ENCODE measurements at places on chromosomes 6 and 20.
A peak's percentile ranks its signal among the peaks of the same experiment; 100 is the strongest.

- no peak for DNase-seq
These were observed 775 bp downstream of the PIGU start for GRCh38 chr20:34675993-34676641.

DNA sequence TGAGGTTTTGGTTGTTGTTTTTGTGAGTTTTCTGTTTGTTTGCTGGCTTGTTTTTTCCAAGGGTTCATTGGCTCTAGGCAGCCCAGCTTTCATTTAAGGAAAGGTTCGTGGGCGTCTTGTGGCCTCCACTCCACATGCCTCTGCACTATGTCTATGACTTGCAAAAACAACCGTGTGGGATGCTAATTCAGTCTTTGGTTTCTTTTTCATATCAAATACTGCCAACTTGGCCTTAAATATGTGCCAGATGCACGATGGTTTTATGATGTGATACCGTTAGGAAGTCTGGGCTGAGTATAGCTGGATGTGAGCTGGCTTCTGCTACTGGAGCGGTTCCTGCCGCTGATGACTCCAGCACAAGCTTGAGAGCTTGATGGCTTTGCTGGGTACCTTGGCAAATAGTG lies 96.3 kb downstream of the BMP2 start:
- peak; percentile 2 for DNase-seq

DNA sequence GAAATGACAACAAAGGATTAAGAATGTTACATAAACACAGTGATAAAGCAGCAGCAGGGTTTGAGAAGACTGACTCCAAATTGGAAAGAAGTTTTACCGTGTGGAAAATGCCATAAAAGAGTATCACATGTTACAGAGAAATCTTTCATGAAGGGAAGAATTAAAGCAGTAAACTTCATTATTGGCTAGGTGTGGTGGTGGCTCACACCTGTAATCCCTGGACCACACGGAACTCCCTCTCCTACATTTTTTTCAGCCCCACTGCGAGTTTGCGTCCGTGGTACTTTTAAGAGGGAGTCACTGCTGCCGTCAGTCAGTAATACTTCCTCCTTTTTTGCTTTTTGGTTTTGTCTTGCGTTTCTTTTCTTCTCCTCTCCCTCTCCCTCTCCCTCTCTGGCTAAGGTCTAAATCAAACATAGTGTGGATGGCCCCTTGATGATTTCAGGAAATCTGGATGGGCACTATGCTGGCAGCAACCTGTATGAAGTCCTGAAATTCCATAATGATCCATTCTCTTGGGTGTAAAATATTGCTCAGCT lies 112.3 kb downstream of the MAN1A1 start:
- DNase-seq, result no peak

DNA sequence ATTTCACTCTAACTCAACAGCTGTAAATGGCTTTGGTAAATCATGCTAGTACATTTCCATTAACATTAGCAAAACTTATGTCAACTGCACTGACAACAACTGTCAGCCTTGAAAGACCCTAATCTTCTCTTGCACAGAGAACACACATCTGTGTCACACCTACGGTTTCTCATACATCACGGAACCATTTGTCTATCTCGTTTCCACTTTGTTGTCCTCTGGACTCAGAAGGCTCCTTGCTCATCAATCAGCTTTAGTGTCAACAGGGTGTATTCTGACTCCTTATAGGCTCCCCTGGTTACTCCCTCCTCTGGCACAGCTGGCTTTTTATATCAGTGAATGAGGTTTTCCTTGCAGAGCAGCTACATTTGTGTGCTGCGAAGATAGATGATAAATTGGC lies 49.3 kb downstream of the CD83 start:
- DNase-seq, result no peak

GRCh38 chr6:30820193-30820592 lies 64.1 kb upstream of the DDR1 start:
- no peak for DNase-seq

GRCh38 chr6:145749632-145750031 lies 14.3 kb upstream of the EPM2A start:
- DNase-seq, result peak; percentile 19

GRCh38 chr6:15465212-15465611 lies 197.6 kb downstream of the DTNBP1 start:
- DNase-seq, result no peak

DNA sequence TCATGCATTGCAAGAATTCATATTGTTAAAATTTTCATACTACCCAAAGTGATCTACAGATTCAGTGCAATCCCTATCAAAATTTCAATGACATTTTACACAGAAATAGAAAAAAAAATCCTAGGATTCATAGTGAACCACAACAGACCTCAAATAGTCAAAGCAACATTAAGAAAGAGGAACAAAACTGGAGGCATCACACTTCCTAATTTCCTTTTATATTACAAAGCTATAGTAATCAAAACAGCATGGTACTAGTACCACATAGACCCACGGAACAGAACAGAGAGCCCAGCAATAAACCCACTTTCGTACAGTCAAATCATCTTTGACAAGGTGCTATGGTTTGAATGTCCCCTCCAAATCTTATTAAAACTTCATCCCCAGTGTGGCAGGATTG lies 39.7 kb downstream of the NTSR1 start:
- peak; percentile 33 for DNase-seq

DNA sequence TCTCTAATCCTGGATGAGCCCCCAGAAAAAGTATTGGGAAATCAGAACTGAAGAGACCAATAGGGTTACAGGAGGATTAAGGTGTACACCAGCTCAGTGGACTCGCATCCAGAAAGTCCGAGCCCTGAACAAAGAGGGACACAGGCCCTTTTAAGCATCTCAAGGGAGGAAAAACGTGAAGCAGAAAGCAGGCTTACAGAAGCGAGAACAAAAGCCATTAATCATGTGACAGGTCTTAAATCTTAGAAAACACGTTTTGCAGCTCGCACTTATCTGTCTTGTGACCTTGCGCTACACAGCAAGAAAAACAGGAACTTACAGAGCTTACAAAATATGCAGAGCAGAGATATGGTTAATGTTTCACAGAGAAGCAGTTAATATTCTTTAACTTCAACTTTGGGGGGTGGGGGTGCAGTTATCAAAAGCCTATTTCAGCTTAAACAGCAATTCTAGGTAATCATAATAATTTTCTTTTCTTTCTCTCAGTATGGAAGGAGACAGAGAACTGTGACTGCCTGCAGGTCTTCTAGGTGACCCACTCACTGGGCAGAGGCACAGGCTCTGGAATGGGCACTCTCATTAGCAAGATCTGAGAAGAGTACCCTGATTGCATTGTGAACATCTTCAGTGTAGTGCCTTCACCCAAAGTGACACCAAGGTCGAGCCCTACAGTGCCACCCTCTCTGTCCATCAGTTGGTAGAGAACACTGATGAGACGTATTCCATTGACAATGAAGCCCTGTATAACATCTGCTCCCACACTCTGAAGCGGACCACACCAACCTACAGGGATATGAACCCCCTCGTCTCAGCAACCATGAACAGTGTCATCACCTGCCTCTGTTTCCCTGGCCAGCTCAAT lies 65.0 kb upstream of the MOCS1 start:
- DNase-seq, result no peak

- no peak for DNase-seq
These were observed 95.2 kb upstream of the BTN3A2 start for GRCh38 chr6:26269531-26270485.

GRCh38 chr6:26022132-26022472 lies 59.5 kb downstream of the TRIM38 start:
- peak; percentile 83 for DNase-seq

DNA sequence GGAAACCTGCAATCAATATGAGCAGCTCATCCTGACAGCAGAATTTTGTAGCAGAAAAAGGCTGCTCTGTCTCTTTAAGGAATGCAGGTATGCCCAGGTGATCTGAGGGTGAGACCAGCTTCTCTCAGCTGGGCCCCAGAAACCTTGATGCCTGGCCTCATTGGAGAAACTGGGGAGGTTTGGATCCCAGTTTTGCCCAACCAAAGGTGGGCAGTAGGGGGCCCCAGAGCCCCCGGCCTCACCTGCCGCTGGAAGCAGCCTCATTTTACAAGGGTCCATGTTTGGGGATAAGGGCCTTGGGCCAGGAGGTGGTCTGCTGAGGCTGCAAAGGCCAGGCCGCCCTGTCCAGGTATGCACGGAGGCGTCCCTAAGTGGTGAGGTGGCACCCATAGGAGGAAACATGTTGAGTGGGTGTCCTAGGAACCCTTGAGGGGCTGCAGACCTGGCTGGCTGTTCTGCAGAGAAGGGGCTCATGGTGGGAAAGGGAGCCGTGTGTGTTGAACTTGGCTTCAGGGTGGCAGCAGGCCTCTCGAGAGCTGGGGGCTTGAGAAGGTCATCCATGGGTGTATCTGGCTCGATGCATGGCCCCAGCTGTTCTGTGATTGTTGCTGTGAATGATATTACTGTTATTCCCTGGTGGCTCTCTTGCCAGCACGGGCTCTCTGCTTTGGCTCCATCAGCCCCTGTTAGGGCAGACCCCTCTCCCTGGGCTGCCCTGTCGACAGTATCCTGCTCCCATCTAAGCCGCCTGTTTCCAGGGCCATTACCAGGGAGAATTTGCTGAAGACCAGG lies 208.4 kb downstream of the CDH4 start:
- DNase-seq, result no peak

- no peak for DNase-seq
These were observed 5.9 kb downstream of the ADGRF5 start for GRCh38 chr6:46915866-46916265.

DNA sequence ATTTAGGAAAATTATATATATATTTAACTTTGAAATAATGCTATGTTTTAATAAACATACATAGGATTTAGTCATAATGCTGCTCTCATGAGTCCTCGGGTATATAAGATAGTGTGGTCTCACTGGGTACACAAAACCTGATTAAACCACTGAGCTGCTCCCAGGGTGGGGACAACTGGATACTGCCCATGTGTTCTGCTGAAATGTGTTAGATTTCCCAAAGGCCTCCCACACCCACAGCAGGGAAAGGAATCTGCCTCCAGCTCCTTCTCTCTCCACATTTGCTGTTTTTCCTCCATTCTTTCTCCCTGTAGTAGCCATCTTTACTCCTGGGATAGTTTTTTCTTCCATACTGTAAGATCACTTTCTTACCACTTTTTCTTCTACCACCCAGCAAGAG lies 69.2 kb upstream of the TRAF3IP2 start:
- no peak for DNase-seq

DNA sequence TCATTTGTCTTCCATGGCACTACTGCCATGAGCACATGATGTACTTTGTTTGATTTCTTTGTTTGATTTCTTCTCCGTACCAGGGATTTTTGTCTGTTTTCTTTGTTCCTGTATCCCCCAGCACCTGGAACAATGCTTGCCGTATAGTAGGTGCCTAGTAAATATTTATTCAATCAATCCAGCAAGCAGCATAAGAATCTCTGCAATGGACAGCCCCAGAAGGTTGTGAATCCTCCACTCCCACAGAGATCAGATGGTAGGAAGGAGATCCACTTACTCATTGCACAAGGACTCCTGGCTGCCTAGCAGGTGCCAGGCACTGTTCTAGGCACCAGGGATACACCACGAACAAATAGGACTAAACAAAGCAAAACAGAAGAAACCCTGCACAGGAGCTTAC lies 6.7 kb upstream of the SYNJ2 start:
- no peak for DNase-seq

- DNase-seq, result peak; percentile 42
These were observed 23.6 kb upstream of the HLA-E start for GRCh38 chr6:30465595-30466306.

- no peak for DNase-seq
These were observed 49.2 kb downstream of the RPP21 start for GRCh38 chr6:30394139-30394538.

DNA sequence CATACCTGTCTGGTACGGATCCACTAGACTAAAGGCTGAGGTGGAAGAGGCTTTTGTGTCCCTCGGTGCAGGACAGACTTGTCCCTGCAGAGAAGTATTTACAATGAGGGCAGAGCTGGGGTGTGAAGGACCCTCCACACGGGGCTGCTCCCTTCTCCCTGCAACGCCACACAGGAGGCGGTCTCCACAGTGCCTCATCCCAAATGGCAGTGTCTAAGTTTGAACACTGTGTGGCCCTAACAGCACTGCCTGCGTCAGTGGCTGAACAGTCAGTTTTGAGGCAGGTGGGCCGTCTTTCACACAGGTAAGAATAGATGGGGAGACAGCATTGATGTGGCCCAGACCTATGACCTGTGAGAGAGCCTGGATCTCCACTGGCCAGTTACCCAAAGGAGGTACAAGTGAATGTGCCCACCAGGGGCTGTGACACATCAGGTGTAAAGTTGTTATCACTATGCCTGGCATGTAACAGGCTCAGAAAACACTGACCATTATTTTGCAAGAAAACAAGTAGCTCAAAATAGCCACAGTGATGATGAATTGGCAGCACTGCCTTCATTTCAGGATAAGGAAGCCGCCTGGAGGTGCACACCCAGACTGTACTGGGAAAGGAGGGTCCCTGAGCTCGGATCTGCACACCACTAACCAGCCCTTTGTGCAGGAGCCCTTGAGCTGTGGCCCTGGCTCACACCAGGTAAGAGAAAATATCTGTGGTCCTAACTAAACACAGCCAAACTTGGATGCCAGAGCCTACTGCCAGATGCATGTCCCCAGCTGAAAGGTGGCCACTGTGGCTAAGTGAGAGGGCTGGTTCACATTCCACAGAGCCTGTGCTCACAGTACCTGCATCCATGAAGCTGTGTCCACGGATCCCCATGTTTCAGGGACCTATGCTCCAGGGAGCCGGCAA lies 246.7 kb downstream of the DLL1 start:
- DNase-seq, result no peak

DNA sequence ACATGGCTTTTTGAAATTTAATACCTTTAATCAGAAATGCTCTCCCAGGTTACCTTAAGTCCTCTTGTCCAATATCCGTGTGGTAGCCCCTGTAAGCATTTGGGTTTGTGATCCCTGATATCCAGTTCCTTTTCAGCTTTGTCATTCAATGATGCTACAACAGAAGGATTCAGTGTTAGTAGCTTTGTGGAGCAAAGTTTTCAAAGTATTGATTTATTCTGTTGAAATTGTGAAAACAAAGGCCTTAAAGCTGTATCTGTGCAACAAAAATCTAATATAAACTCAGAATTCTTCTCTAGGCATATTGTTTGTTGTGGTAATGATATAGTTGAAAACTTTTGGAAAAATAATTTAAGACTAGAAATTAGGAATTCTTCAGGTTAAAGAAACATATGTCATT lies 91.9 kb downstream of the ADGRB3 start:
- no peak for DNase-seq

GRCh38 chr6:143699430-143699825 lies 21.7 kb downstream of the PHACTR2 start:
- DNase-seq, result no peak

DNA sequence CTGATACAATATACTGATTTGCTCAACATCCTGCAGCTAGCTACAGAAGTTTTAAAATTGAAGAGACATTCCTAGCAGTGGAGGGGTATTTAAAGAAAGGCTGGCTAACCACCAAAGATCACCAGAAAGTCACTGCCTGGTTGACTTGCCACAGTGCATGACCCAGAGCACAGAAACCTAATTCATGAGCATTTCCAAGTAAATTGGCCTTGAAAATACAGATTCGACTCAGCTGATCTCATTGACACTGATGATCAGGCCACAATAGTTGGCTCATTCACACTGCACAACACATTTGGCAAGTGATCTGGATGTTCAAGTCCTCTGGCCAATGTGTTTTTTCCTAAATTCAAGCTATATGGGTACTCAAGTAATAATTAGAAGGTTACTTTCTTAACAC lies 13.3 kb upstream of the TDRD6 start:
- DNase-seq, result no peak

Measured in suppressor macrophage treated with lipopolysaccharide for 4 hours (primary cell).